ENCODE measurements at places on chromosomes 16 and 17.

- DNase-seq = no peak
Observed at GRCh38 chr16:17936766-17937402, 399.7 kb downstream of the NPIPA8 start.

DNA sequence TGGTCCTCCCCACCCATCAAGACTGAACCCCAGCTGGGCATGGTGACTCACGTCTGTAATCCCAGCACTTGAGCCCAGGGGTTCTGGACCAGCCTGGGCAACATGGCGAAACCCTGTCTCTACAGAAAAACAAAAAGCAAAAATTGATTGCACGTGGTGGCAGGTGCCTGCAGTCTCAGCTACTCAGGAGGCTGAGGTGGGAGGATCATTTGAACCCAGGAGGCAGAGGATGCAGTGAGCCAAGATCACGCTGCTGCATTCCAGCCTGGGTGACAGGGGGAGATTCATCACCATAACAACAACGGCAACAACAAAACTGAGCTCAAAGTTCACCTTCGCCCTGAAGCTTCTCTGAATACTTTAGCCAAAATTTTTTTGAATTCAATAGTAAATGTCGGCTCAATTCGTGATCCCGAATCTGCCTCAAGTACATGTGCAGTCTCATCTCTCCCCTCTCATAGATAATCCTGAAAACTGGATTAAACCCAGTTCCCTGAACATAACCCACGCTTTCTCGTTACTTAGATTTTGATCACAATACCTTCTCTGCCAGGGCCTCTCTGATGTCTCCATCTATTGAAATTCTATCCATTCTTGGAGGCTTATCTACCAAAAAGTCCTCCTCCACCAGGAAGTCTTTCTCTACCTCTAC is 13.5 kb upstream of the MYH10 start:
- no peak for DNase-seq

DNA sequence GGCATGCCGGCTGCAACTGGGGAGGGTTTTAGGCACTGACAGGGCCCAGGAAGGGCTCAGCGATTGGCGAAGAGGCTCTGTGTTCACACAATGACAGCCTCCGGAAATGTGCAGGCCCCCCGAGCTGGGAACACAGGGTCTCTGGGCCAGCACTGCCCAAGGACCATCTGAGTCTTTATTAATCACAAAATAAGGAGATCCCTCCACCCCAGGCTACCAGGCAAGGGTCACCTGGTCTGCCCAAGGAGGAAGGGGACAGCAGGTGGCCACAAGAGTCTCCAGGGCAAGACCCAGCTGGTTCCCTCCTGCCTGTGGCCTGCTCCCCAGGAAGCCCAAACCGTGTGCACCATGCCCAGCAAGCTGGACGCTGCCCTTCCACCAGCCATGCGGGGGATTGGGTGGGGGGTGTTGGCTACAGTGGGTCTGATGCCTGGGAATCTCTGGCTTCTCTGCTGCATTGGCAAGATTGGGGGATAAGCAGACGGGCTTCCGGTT is 52.1 kb upstream of the TNRC6C start:
- no peak for DNase-seq

GRCh38 chr16:67661101-67661761 is 471 bp downstream of the PARD6A start:
- peak; percentile 20 for DNase-seq

DNA sequence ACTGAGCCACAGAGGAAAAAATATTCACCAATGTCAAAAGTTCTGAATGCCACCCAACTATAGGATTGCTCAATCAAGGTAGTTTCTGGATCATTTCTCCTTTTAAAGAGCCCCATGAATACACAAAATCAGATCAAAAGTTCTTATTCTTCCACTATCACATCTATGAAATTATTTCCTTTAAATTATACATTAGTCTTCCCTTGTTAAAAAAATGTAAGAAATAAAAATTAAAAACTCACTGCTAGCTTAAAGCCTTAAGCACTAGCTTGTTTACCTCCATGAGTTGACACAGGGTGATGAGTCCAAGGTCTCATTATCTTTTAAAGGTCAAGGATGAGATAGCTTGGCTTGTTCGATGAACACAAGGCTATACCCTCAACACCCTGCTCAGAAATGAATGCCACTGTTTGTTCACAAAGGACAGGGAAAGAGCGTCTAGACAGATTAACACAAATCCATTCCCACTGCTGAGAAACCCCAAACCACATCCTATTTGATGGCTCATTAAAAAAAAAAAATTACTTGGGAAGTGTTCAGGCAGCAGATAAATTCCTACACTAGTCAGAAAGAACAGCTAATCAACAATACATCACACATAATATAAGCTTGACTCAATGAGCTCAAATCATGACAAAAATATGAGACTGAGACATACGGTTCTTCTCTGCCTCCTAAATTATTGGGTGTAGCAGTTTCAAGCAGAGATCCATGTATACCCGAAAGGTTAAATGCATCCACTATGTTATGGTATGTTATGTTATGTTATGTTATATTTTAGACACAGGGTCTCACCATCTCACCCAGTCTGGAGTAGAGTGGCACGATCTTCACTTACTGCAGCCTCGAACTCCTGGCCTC is 118.9 kb downstream of the PARN start:
- DNase-seq = no peak

DNA sequence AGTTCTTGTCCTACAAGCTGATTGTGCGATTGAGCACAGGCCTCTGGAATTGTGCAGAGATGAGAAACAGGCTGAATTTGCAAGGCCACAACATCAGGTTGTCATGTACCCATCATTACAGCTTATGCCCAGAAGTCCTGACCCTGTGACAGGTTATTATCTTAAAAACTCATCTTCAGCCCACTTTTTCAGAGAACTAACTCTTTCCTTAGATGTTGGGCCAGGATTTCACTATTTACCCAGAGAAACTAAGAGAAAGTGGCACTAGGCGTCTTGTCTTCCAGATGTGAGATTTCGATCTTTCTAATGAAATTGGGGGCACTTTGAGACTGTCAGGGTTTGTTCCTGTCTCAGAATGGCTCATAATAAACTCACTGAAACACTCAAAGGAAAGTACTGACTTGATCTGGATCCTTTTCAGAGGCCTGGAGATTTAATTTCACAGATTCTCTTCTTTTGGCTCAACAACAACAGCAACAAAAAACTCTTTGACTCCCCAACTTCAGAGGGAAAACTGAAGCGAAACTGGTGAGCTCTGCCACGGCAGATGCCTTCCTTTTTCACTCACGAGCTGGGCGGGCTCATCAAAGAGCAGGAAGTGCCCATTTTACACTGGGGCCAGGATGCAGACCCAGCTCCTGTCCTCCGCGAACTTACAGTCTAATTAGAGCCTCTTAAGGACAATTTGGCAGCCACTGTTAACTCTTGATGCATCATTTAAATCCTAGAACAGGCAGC is 17.7 kb upstream of the SLC12A3 start:
- no peak for DNase-seq

GRCh38 chr17:66467766-66468165 is 165.4 kb downstream of the PRKCA start:
- peak; percentile 2 for DNase-seq

- no peak for DNase-seq
Observed at GRCh38 chr16:85639529-85640253, 26.6 kb downstream of the GSE1 start.

- DNase-seq = no peak
Observed at GRCh38 chr17:78535273-78536197, 41.7 kb downstream of the DNAH17 start.

- no peak for DNase-seq
Observed at GRCh38 chr16:51931653-51932052, 615.3 kb downstream of the TOX3 start.

- DNase-seq = peak; percentile 79
Observed at GRCh38 chr17:14352136-14352535, 51.3 kb downstream of the HS3ST3B1 start.

DNA sequence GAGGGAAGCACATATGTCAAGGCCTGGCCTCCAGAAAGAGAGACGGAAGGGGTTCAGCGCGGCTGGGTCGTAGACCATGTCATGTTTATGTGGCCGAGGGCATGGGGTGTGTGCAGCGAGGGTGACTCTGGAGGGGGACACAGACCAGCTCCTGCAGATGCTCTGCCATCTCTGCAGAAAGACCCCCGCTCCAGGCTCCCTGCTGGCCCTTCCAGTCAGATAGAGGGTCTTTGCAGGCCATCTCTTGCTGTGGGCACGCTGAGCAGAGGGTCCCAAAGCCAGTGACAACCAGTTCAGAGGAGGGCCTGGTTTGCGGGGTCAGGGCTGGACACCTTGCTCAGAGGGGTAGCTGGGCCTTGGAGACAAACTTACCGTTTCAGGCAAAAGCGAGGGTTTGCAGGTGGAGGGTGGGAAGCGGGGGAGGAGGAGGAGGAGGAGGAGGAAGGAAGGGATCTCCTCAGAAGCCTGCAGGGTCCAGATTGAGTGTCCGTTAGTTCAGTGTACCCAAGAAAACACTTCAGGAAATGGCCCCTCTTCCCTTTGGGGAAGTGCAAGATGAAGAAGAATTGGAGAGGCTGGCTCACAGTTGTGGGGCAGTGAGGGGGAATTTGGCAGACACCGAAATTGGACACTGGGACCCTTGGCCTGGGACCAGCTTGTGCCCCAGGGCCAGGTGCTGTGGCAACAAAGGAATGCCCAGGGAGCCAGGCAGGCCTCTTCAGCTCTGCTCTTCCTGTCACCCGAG is 102.8 kb downstream of the CMIP start:
- no peak for DNase-seq

- no peak for DNase-seq
Observed at GRCh38 chr17:60356940-60357339, 35.0 kb downstream of the USP32 start.

DNA sequence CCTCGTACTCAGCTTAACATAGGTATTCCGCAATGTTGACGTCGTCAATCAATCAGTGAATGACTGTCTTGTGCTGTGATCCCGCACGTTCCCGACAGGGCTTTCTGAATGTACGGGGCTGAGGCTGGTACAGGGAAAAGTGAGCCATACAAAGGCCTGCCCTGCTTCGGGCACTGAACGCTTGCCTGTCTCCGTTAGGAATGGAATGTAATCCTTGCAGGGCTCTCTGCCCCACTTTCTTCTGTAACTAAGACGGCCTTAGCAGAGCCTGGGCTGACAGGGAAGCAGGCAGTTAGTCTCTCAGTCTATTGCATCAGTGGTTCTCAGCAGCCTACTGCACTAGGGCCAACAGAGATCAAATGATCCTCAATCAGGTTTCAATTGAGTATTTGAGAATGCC is 16.2 kb upstream of the MYH3 start:
- DNase-seq = no peak

DNA sequence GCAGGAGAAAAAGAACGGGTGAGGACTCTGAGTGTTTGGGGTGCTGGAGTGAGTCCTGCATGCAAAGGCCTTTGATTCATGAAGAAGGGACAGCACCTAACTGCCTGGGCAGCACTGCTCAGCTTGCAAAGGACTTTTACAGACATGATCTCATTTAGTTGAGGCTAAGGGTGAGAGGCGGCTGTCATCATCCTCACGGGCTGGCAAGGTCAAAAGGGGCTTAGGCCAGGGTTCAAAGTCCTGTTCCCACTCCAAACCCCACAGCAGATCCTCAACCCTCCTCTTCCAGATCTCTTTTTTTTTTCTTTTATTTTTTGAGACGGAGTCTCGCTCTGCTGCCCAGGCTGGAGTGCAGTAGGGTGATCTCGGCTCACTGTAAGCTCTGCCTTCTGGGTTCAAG is 4.8 kb downstream of the RHBDF2 start:
- peak; percentile 50 for DNase-seq

GRCh38 chr17:80959330-80960036 is 32.2 kb upstream of the CHMP6 start:
- DNase-seq = no peak

- no peak for DNase-seq
Observed at GRCh38 chr17:55223524-55223923, 41.2 kb upstream of the HLF start.

DNA sequence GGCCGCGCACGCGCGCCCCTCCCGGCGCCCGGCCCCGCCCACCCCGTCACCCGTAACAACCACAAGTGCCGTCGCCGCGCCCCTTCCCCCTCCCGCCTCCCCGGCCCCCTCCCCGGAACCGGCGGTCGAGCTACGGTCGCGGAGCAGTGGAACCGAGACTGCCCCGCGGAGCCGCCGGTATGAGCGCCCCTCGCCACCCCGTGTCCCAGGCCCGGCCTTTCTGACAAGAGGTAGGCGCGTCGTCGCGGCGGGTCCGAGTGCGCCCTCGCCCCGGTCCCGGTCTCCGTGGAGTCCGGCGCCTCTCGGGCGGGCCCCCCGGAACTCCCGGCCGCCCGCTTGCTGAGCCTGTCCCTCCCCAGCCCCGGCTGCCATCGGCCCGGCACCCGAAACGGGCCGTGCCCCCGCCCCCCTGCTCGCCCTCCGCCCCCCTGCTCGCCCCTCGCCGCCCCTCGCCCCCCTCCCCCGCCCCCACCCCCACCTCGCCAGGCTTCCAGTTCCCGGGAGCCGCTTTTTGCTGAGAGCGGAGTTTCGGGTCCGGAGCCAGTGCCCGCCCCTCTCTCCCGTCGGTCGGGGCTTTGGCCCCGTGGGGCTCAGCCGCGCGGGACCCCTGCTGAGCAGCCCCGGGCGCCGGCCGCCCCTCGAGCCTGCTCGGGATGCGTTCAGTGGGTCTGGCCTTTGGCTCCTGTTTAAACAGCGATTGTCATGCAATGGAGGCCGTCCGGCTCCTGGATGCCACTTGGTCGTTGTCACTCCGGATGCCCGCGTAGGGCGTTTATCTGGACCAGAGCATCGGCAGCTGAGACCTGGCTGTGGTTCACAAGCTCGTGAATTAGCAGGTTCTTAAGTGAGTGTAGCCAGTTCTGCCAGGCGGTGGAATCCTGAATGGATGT is at the start of gene SEC14L1:
SEC14L1 (plus strand) TSS at position 92 of the 890 bp plus-strand sequence. CDS start 2,628 bp downstream, outside the sequence.
- peak; percentile 40 for DNase-seq

DNA sequence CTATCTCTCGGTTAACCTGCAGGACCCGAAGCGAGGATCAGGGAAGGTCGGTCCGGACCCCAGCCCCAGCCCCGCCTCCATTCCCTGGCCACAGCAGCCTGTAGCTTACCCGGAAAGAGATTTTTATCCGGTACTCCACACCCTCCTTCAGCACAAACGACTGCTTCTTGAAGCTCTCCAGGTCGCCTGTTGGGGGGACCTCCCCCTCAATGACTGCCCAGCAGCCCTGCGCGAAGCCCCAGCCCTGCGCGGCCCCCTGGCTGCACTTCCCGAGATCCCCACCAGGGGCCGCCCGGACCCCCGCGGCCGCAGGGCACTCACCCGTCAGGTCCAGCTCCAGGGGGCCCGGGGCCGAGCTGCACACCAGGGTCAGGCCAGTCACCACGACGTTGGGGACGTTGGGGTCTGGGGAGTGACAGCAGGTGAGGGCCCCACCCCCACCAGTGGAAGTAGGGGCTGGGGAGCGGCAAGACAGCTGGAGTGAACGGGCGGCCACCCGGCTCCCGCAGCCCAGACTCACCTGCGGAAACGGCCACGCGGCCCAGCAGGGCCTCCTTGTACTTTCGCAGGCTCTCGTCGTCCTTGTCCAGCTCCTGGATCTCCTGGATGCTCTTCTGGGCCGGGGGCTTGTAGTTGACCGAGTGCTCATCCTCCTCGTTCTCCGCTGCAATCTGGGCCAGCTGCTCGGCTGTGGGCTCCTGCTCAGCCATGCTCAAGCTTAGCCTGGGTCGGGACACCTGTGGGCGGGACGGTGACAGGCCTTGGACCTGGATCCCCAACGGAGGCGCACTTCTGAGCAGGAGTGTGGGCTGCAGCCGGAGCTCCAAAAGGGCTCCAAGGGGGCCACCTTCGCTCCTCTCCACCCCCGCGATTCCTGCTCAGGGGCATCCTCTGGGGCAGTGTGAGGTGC is 1.7 kb downstream of the ARHGDIA start:
- peak; percentile 11 for DNase-seq
